PC-9 (cell line): ENCODE measurements at places on chromosomes 11 and 22. TPM values are rescaled to one million over a fixed set of nuclear protein-coding genes. Genes with fewer than 3 reads are reported as not detected.

The HEPN1 gene
- not detected in 2 replicates for total RNA-seq

The CCDC34 gene
- total RNA-seq: 21.0 and 33.6 TPM in 2 replicates

The PPP2R1B gene
- 28.9 and 36.4 TPM in 2 replicates for total RNA-seq

The DEPDC7 gene
- total RNA-seq: 0.68 and 1.2 TPM in 2 replicates

The GRM5 gene
- total RNA-seq: 0.05 TPM in 1 of 2 replicates, not detected in the other

The ABTB2 gene
- total RNA-seq: 12.7 and 12.9 TPM in 2 replicates

The LINC01488 gene
- not detected in 2 replicates for total RNA-seq

The SLC6A5 gene
- not detected in 2 replicates for total RNA-seq

The AAMDC gene
- total RNA-seq: 39.8 and 59.3 TPM in 2 replicates

The PRODH gene
- total RNA-seq: 1.1 and 4.3 TPM in 2 replicates

The LTBP3 gene
- 455 and 553 TPM in 2 replicates for total RNA-seq

The ALDH3B2 gene
- 4.8 and 9.8 TPM in 2 replicates for total RNA-seq

The HSPB2 gene
- total RNA-seq: 0.28 and 0.80 TPM in 2 replicates

The EFCAB6 gene
- total RNA-seq: 2.3 and 2.5 TPM in 2 replicates

The SCO2 gene
- total RNA-seq: 3.0 and 6.1 TPM in 2 replicates

The SLC5A1 gene
- total RNA-seq: not detected in 2 replicates

The KDELR3 gene
- total RNA-seq: 15.5 and 18.9 TPM in 2 replicates

The OR8D4 gene
- not detected in 2 replicates for total RNA-seq

The IGF2 gene
- total RNA-seq: 0.15 and 0.24 TPM in 2 replicates

The CCDC116 gene
- 0.33 and 0.63 TPM in 2 replicates for total RNA-seq

The RASGRP2 gene
- total RNA-seq: 1.0 and 2.1 TPM in 2 replicates

The ROBO4 gene
- 0.20 TPM in 1 of 2 replicates, not detected in the other for total RNA-seq

The TRIM29 gene
- total RNA-seq: 208 and 293 TPM in 2 replicates

The TMEM191B gene
- total RNA-seq: 1.4 and 6.4 TPM in 2 replicates

The MS4A4A gene
- total RNA-seq: not detected in 2 replicates
